GM12878 (cell line): ENCODE measurements at places on chromosomes 4 and X. TPM values are rescaled to one million over a fixed set of nuclear protein-coding genes. Genes with fewer than 3 reads are reported as not detected.

NDP gene
- total RNA-seq: not detected in 2 replicates

UGT2B11 gene
- not detected in 2 replicates for total RNA-seq

TRIM75 gene
- not detected in 2 replicates for total RNA-seq

KLHL4 gene
- total RNA-seq: not detected in 2 replicates

RNF175 gene
- total RNA-seq: not detected in 2 replicates

AR gene
- 0.03 TPM in 1 of 2 replicates, not detected in the other for total RNA-seq

FRMPD3 gene
- 0.05 TPM in 1 of 2 replicates, not detected in the other for total RNA-seq

FAM184B gene
- not detected in 2 replicates for total RNA-seq

BRS3 gene
- total RNA-seq: not detected in 2 replicates

ELMOD2 gene
- 14.4 and 15.0 TPM in 2 replicates for total RNA-seq

NEUROG2 gene
- total RNA-seq: 1.9 and 2.9 TPM in 2 replicates

CDKL5 gene
- total RNA-seq: 14.5 and 15.3 TPM in 2 replicates

GIMD1 gene
- total RNA-seq: not detected in 2 replicates

PCDH7 gene
- 0.21 TPM in 1 of 2 replicates, not detected in the other for total RNA-seq

DNA sequence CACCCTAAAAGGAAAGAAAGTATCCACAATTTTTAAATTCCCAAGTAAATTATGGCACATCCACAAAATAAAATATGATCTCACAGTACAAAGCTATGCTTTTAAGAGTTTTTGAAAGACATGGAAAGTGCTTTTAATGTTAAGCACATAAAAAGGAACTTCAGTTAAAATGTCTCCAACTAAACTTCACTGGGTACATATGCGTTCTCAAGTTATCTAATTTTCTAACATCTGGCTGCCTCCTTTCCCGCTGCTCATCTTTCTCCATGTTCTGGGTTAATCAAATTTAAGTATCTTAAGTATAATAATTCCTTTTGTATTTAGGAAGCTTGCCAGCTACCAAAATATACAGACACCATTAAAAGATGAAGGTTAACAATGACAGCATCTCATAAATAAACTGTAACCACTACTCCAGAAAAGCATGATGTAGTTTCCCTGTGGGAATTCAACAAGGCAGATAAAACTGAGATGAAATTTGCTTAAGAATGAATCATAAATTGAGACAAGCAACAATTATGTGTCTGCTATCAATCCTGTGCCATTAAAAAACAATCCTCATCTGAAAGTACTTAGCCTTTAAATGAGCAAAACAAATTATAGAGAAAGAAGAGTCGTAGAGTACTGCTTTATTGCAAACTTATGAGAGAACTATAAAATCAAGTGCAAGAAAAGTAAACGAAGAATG, 25.1 kb downstream of the PRSS12 start:
- DNase-seq: no peak

GRCh38 chrX:42505016-42505415, 272.9 kb downstream of the PPP1R2C start:
- no peak for DNase-seq

DNA sequence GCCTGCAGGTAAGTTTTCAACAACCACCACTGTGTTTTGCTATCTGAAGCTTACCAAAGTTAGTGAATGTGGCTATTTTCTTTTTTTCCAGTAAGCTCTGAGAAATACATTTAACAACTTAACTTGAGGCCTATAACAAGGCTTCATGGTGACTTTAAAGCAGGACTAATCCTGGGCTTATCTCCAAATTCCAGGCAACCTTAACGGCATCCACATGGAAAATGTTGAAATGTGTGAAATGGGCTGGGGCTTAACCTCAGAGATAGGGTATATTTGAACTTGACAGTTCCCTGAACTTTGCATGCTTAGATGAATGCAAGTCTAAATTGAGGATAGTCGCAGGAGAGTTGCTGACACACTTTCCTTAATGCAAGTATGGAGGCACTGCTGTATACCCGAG, 539.2 kb downstream of the GALNTL6 start:
- DNase-seq: no peak

- no peak for DNase-seq
Observed at GRCh38 chr4:141432000-141432712, 204.2 kb upstream of the IL15 start.

DNA sequence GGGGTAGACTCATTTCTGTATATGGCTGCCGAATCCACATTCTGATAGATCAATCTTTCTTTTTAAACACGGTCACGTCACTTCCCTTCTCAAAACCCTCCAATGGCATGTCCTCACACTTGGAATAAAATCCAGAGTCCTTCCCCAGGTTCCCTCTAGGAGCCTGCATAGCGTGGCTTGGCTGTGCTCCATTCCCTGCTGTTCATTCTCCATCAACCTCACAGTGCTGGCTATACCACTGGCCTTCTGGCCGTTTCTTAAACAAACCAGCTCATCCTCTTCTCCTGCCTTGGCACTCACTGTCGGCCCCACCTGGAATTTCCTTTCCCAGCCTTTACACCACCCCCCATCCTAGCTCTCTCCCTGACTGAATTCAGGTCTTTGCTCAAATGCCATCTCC, 77.1 kb downstream of the RBM47 start:
- DNase-seq: no peak

- no peak for DNase-seq
Observed at GRCh38 chr4:165461159-165461821, 82.5 kb downstream of the CPE start.

DNA sequence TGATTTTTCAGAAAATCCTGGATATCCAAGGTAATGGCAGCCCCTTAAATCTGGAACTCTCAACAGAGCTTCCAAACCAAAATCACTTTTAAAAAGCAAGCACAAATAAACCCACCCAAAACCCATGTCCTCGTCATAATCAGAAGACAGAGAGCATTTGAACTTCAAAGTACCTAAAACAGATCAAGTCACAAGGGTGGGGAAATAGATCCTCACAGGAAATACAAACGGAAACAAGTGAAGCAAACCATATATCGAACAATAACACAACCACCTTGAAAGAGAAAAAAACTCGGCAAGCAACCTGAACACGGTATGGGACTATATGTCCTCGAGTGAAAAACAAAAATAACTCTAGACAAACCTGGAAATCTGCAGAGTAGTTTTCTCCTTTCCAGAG, 15.9 kb upstream of the CCNQ start:
- DNase-seq: no peak

- no peak for DNase-seq
Observed at GRCh38 chr4:19945501-19945900, 306.2 kb upstream of the SLIT2 start.

DNA sequence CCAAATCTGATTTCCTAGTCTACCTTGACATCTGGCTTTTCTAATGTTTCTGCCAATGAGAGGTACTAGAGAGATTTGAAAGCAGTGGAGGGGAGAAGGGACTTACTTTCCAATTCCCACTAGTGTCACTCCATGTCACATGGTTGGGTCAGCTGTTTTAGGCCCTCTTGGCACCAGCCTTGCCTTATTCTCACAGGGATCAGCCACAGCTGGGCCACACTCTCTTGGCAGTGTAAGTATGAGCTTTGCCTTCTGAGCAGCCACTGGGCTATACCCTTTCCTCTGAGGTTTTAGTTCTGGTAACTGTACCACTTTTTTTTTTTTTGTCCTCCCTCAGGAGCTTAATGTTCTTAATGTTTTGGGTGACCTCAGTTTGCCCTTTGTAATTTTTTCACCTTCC, 10.2 kb upstream of the ADH1C start:
- no peak for DNase-seq

GRCh38 chrX:145865082-145865481, 47.5 kb downstream of the SLITRK2 start:
- DNase-seq: no peak

GRCh38 chrX:118199997-118200396, 83.4 kb upstream of the KLHL13 start:
- DNase-seq: no peak

DNA sequence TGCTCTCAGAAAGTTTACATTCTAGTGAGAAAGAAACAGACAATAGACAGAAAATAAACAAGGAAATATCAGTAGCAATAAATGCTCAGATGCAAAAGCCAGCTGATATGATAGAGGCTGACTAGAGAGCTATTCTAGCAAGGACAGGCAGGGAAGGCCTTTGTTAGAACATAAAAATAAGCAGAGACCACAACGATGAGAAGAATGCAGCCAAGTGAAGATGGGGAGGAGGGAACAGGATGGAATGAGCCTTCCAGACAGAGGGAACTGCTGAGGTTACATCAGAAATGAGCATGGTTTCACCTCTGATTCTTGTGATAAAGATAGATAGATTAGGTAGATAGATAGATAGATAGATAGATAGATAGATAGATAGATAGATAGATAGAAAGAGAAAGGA, 7.6 kb upstream of the SOWAHB start:
- no peak for DNase-seq

- no peak for DNase-seq
Observed at GRCh38 chr4:158015241-158015640, 157.6 kb downstream of the GASK1B start.

DNA sequence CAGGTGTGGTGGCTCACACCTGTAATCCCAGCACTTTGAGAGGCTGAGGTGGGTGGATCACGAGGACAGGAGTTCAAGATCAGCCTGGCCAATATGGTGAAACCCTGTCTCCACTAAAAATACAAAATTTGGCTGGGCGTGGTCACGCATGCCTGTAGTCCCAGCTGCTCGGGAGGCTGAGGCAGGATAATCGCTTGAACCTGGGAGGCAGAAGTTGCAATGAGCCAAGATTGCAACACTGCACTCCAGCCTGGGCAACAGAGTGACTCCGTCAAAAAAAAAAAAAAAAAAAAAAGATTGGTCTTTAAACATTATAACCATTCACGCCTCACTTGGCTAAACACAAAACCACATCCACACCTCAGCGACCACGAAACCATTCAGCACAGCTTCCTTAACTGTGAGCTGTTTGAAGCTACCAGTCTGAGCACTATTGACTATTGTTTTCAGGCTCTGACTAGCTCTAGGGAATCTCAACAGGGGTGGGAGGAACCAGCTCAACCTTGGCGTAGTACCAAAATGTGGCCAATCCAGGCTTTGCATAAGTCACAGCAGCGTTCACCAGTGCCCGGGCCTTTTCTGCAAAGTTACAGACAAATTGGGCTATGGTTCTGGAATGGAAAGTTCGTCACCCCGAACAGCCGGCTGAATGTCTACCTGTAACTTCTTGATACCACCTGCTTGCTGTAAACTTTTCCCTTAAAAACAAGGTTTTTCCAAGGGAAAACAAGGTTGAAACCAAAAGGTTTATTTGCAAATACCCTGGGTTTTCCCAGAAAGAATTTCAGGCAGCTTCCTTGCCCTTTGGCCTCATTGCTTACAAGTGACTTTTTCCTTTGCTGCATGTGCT, 73.6 kb upstream of the DHX15 start:
- peak; percentile 80 for DNase-seq

GRCh38 chr4:96603641-96604040, 763.7 kb downstream of the PDHA2 start:
- no peak for DNase-seq

- DNase-seq: no peak
Observed at GRCh38 chr4:2786794-2787229, 6.1 kb upstream of the SH3BP2 start.

- no peak for DNase-seq
Observed at GRCh38 chr4:189809241-189809735, 131.4 kb upstream of the FRG1 start.

DNA sequence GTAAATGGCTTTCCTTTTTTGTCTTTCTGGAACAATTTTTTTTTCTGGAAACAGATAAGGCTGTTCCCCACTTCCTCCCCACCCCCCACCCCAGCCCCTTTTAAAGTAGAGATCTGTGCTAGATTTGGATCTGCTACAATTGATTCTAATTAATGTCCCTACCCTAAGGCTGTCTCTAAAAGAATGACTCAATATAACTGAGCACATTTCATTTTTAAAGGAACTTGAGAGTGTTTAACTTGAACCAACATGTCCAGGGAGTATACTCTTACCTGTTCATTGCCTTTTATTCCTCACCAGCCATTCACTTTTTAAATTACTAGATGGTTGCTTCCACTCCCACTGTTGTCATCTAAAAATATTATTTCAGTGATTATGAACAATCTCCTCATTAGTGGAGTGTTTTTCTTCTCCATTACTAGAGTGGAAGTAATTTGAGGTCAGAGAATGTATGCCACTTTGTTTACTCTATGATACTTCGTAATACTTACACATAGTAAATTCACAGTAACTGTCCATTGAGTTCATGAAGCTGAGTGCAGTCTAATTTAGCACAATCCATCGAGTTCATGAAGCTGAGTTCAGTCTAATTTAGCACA, 14.1 kb upstream of the CNOT6L start:
- DNase-seq: no peak

DNA sequence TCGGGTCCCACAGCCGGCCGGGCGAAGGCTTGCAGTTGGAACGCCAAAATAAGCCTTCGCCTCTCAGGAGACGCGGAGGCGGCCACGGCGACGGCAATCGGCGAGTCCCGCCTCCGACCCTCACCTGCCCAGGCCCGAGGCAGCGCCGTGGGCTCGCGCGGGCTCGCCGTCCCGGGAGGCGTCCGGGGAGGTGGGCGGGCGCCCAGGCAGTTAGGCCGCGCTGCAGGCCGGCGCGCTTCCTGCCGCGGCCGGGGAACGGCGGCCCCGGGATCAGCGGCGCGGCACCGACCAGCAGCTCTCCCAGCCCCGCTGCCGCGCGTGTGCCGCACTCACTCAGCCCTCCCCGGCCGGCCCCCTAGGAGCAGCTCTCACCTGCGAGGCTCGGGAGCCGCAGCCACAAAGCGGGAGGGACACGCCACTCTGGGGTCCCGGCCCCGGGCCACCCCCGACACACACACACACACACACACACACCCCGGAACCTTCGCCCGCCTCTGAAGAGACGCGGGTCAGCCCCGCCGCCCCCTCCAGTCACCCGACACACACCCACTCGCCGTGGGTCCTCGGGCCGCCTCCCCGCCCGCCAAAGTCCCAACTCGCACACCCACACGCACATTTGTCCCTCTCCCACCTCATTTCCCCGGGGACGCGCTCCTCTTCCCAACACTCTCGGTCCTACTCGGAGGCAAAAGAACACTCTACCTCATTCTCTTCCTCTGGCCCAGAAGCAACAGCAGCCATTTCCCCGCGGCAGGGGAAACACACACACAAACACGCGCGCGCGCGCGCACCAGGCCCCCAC, at the start of gene CNOT6L:
Gene CNOT6L (minus strand): TSS at position 767 of the 802 bp plus-strand sequence. CDS start 60 bp downstream, at position 707.
- no peak for DNase-seq

DNA sequence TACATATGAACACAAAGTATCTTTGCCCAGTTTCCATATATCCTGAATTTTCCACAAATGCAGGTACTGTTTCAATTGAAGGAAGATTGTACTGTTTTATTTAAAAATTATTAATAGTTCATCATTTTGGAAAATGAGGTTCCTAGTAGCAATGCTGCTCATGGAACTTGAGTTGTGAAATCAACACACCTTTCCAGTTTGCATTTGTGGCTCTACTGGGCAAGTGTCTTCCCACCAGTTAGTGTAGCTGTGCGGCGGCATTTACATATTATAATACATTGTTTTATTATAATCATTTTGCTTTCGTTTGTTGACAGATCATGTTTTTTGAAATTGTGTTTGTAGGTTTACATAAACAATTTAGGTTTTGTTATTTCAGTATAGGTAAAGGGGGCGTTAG, 2.0 kb upstream of the DDX3X start:
- no peak for DNase-seq

DNA sequence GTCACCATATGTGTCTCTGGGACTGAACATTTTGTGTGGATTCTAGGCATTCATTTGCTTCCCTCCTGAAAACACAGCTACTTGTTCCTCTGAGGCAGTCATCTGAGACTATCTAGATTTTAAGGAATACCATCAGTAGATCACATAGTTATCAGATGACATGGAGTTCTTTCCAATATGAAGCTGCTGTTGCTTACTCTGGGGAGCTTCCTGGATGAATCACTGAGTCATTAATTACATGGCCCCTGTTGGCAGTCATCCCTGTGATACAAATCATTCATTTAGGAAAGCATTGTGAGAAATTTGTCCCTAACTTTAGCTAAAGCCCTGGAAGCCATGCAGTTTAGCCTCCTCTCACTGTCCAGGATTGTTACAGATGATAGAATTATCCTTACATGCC, 98.2 kb upstream of the ARSJ start:
- DNase-seq: no peak
